ENCODE measurements at places on chromosomes 1 and 21.

DNA sequence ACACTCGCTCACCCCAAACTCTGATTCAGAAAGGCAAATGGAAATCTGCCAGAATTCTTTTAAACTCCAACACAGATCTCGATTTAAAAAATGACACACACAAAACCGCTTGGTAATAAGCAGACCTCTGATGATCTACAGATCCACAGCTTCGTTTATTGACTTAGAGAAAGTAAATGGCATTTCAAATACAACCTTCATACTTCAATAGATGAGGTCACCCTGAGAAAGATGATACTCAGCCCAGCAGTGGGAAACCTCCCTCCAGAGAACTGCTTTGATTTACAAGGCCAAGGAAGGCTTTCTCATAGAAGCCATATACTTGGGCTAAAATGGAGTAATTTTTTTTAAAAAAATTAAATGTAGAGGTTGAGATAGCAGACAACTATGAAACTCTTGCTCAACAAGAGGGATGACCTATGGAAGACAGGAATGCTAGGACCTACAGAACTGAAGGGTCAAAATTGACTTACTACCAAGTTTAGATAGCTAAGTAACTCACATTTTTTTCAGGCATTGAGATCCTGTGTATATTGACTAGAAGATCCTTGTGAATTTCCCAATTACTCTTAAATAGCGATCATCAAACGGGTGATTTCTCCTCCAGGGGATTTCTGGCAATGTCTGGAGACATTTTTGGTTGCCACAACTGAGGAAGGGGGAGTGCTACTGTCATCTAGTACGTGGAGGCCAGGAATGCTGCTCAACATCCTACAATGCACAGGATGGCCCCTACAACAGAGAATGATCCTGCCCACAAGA, 143.9 kb downstream of the CLIC6 start:
- no peak for DNase-seq

DNA sequence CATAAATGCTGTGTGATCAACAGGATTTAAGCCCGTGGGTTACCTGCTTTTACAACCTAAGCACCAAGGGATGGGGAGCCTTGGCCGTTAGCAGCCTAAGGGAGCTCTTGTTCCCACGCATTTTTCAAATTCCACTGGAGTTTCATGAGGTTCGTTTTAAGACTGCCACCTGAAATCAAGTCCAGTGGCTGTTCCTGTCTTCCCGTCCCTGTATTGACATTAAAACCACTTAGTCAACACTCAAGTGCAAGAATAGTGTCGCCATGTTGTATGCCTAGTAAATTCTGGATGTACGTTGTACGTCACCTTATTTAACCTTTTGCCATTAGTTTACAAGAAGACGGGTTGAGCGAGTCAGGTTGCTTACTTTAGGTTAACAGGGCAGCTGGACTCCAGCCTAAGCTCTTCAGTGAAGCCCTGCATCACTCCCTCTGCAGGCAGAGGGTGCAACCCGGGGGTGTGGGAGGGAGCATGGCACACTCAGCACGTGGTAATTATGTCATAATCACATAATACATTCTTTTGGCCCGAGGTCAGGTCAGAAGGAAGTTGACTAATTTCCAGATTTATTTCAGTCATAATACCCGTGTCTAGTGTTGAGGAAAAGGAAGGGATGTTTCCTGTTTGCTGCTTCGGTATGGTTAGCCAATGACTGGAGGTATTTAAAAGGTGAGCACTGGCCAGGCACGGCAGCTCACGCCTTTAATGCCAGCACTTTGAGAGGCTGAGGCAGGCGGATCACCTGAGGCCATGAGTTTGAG, 42.5 kb downstream of the CNST start:
- no peak for DNase-seq

DNA sequence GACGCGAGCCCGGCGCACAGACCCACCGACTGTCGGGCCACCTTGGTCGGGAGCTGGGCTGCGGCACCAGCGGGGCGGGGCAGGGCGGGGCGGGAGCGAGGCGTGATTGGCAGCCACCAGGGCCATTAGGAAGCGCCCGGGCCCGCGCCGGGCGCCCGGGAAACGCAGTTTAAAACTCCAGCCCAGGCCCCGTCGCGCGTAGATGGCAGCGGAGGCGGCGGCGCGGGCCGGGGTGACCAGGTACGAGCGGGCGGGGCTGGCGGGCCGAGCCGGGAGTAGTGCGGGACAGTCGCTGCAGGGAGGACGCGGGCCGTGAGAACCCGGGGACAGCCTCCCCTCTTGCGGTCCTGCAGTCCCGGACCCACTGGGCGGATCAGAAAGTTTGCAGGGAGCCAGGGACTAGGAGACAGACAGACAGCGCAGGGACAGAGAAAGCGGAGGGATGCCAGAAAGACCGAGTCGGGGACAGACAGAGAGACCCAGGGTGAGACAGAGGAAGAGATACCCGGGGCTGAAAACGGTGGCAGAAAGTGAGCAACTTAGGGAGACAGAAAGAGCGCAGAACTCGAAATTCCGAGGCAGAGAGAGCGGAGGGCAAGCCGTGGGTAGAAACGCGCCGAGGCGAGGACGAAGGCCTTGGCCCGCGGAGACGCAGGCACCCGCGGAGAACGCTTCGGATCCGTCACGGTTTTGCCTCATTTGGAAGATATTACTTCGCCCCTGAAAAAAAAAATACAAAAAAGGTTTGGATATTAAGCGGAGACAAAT, at the start of gene DMBX1:
DMBX1 (plus strand) TSS at position 199 of the 768 bp plus-strand sequence. CDS start 17,175 bp downstream, outside the sequence.
- no peak for DNase-seq

DNA sequence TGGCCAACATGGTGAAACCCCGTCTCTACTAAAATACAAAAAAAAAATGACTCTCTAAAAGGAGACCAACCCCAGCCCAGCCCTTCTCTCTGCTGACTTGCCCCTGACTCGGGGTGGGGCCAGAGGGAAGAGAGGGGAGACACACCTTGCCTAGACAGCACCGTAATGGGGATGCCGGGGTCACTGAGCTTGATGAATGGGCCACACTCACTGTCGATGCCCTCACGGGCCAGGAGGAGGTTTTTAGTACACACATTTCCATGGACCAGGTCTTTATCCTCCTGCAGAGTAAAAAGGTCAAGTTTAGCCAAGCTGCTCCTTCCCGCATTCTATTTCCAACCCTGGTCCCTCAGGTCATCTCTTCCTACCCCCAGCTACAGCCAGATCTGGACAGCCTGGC, 99.7 kb downstream of the RAVER2 start:
- no peak for DNase-seq

DNA sequence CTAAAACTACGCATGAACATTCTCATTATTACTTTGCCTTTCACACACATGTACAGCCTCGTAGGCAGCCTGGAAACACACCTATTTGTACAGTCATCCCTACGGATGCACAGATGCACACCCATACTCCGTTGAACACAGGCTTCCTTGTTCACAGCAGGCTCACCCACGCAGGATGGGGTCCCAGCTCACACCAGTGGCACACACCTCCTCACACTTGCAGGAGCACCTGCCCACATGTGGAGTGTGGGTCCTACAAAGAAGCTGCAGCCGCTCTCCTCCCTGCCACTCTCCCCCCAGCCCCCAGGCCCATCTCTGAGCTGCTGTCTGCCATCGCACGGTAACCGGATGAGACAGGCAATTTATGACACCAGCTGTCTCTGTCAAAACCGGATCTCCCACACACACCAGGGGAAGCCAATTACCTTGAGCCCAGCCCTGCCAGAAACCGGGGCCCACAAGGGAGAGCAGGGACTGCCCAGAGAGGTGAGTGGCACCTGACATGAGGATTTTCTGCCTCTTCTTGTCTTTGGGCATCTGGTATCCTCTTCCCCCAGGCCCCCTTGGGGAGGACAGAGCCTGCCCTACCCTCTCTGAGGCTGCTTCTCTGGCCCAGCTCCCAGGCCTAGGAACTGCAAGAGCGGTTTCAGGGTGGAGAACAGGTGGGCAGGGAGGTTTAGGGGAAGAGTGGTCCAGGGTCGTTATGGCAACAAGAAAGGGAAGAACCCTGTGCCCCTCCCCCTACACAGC, 175.4 kb downstream of the IGSF21 start:
- no peak for DNase-seq

DNA sequence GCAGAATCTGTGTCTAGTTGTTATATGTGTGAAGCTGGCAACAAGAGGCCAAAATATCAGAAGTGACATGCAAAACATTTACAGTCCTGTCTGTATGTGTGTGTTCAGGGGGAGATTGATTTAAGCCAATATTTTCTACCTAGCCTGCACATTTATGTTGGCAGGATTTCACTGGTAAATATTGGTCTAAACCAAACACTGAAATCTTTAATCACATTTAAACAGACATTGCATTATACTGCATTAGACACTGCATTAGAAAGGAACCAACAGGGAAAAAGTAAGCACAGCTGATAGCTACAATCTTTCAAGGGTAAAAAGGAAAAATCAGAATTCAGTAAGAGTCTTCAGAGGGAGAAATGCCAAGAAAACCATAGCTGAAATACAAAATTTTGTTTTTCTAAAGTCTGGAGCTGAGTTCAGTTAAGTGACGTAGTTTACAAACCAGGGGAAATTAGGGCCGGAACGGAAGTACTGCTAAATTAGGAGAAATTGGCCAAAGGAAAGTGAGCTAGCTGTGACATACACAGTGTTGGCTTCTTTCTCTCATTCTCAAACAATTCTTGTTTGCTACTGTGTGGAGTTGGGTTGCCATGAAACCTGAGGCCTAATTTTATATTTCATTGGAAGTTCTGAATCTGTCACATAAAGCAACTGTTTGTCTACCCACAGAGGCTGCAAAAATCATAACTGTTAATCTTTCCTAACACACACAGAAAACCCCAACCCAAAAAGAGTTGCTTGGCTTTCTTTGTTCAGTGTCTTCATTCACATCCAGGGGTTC, 217.3 kb upstream of the SGIP1 start:
- DNase-seq, result no peak

DNA sequence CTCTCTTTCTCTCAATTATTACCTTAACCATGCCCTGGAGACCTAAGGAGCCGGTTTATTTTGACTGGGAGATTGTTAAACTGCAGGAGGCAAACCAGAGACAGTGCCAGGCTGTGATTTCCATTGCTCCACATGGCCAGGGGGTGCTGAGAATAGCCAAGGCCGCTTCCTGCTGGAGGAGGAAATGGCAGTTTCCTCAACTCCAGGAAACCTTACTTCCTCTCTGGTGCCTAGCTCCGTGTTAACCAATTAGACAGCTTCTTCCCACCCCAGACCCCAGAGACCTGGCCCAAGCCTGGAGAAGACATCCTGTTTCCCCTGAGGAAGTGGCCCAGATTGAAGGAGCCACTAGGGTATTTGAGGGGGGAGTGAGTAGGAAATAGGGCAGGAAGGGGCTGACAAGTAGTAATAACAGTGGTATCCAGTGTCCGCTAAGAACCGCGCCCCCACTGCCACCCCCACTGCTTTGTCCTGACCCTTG, 161.2 kb downstream of the PLPP3 start:
- DNase-seq, result no peak

- DNase-seq, result no peak
Measured at GRCh38 chr1:116853680-116854402, 55.9 kb upstream of the PTGFRN start.

- no peak for DNase-seq
Measured at GRCh38 chr1:105362438-105362837, 1612.7 kb downstream of the AMY1C start.

DNA sequence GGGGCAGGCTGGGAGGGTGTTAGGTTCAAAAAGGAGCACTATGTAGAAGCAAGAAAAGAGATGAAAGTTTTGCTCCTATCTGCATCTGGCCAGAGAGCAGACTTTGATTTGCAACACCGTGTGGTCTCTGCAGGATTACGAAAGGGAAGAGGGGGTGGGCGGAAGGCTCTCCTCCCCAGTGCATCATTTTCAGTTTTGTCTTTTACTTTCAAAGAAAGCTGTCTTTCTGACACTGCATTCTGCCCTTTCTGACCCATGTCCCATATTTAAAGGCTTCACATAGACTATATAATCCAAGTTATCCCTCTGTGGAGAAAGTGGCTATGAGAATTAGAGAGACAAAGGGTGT, 126.5 kb downstream of the RHOU start:
- DNase-seq, result no peak

GRCh38 chr21:31730712-31731055, 1.2 kb downstream of the SCAF4 start:
- no peak for DNase-seq

DNA sequence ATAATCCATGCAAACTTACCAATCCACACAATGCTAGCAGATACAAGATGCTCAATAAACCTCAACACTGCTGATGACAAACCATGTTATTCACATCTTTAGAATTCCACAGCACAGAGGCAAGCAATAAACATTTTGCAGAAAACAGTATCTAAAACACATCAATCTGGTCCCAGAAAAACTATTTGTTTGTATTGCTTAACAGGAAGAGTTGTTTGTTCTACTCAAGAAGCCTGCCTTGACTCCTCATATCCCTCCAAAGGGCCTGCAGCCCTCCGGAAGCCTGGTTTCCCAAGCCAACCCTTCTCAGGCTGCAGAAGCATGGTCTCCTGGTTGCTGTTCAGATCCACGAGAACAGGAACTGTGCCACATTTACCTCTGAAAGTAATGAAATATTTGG, 139.7 kb downstream of the RERE start:
- no peak for DNase-seq

DNA sequence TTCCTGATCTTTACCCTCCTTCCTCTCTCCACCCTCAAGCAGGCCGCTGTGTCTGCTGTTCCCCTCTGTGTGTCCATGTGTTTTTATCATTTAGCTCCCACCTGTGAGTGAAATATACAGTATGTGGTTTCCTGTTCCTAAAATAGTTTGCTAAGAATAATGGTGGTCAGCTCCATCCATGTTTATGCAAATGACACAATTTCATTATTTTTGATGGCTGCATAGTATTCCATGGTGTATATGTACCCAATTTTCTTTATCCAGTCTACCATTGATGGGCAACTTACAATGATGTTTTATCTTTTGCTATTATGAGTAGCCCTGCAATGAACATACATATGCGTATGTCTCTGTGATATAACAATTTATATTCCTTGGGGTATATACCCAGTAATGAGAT, 133.4 kb upstream of the RGS18 start:
- DNase-seq, result no peak

- DNase-seq, result no peak
Measured at GRCh38 chr1:203644661-203645510, 18.3 kb downstream of the ATP2B4 start.

DNA sequence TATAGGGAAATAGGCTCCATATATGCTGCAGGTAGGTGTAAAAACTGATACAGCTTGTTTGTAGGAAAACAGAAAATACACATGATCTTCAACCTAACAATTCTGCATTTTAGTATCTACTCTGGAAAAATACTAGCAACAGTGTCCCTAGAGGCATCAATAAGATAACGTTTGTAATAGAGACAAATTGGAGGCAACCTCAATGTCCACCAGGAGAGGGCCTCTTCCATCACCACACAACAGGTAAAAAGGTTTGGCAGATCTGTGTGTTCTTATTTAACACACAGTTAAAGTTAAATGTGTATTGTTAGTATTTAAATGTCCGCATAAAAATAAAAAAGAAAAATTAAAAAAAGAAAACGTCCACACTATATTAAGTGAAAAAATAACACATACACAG, 5.4 kb downstream of the EIF2D start:
- DNase-seq, result no peak

GRCh38 chr1:107897438-107898345, 67.3 kb downstream of the VAV3 start:
- DNase-seq, result no peak

DNA sequence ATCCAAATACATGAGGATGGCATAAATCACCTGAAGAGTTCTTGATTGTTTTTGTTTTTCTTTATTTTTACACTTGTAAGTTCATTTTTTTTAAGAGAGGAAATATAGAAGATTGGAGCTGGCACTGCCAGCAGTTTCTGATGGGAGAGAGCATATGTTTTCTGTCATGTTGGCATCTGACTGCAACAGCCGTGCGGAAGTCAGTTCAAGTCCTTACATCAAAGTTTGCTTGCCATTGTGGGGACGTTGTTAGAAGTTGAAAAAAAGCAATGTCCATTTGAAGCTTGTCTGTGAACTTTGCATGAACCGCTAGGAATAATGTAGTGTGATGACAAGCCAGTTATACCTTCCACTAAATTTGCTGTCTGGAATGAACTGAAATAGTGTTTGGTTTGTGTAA, 126.5 kb upstream of the USH2A start:
- no peak for DNase-seq

Measured in stimulated activated CD8-positive, alpha-beta memory T cell treated with anti-CD3 and anti-CD28 coated beads, Interleukin-15, amount 100 ng/mL, for 24 hours (primary cell).